ENCODE measurements at places on chromosomes 7 and 10. TPM values are rescaled to one million over a fixed set of nuclear protein-coding genes. Genes with fewer than 3 reads are reported as not detected.

The DKK1 gene
- total RNA-seq = not detected

The OR6B1 gene
- not detected for total RNA-seq

The CREB5 gene
- total RNA-seq = 7.0 TPM

The SEC23IP gene
- total RNA-seq = 54.5 TPM

GRCh38 chr10:59829601-59830000 is 76.3 kb upstream of the MRLN start:
- DNase-seq = no peak

DNA sequence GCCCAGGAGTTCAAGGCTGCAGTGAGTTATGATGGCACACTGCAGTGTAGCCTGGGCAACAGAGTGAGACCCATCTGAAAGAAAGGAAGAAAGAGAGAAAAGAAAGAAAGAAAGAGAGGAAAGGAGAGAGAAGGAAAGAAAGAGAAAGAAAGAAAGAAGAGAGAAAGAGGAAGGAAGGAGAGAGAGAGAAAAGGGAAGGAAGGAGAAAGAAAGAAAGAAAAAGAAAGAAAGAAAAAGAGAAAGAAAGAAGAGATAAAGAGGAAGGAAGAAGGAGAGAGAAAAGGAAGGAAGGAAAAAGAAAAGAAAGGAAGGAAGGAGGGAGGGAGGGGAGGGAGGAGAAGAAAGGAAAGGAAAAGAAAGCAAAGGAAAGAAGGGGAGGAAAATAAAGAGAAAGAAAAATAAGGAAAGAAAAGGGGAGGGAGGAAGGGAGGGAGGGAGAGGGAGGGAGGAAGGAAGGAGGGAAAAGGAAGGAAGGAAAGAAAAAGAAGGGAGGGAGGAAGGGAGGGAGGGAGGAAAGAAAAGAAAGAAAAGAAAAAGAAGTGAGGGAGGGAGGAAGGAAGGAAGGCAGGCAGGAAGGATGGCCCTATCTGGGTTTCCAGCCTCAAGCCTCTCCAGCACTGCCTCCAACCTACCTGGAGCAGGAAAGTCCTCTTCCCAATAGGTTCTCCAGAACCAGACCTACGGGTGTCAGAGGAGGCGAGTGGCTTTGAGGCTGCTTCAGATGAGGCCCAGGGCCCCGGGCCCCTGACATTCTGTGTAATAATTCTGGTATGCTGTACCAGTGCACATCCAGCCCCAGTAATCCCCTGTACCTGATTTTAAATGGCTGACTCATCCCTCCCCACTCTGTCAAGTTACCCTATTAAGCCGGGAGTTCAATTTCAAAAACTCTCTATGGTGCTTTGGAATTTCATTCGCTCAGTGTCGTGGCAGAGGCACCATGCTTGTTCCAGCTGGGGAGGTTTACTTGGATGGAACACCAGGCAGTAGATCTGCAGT is 6.8 kb upstream of the PARD3 start:
- no peak for DNase-seq

GRCh38 chr10:95758351-95759025 is 2.5 kb downstream of the ENTPD1 start:
- DNase-seq = peak; percentile 13

- DNase-seq = no peak
Observed at GRCh38 chr7:28830846-28831245, 127.3 kb downstream of the TRIL start.

DNA sequence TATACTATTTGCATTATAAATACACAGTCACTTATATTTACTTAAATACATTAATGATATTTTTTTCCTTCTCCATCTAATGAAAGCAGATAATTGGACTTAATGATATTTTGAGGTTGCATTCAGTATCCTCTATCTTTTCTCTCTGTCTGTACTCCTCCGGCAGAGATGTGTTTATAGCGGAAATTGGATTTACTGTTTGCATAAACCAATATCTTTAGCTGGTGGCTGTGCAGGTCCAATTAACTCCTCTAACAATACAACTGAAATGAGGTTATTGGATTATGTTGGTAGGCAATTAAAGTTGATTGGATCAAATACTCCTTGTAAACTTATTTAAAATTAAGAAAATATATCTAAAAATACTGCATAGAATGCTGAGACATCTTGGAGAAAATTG is 1044.2 kb upstream of the SORCS1 start:
- no peak for DNase-seq
